ENCODE measurements at places on chromosomes 5 and 9.
A peak's percentile ranks its signal among the peaks of the same experiment; 100 is the strongest.

GRCh38 chr5:76331126-76331525, 72.0 kb upstream of the IQGAP2 start:
- DNase-seq = no peak

GRCh38 chr9:2559192-2560152, 62.1 kb upstream of the VLDLR start:
- DNase-seq = peak; percentile 91

DNA sequence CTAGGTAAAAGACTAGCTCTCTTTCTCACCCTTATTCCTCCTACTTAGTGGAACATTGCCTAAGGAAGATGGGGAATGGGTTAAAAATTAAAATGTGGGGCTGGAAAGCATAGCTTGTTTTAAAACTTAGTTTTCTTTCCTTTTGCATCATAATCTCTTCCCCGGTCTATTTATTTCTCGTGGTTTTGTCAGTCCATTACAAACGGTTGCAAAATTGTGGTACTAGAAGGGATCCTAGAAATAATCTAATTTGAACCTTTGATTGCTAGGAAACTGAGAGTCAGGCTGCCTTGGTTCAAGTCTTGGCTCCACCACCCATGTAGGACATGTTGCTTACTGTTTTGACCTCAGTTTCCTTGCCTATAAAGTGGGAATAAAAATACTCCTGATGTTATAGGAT, 1.3 kb downstream of the IL31RA start:
- no peak for DNase-seq

GRCh38 chr9:115115924-115116323, 2.0 kb downstream of the TNC start:
- DNase-seq = no peak

DNA sequence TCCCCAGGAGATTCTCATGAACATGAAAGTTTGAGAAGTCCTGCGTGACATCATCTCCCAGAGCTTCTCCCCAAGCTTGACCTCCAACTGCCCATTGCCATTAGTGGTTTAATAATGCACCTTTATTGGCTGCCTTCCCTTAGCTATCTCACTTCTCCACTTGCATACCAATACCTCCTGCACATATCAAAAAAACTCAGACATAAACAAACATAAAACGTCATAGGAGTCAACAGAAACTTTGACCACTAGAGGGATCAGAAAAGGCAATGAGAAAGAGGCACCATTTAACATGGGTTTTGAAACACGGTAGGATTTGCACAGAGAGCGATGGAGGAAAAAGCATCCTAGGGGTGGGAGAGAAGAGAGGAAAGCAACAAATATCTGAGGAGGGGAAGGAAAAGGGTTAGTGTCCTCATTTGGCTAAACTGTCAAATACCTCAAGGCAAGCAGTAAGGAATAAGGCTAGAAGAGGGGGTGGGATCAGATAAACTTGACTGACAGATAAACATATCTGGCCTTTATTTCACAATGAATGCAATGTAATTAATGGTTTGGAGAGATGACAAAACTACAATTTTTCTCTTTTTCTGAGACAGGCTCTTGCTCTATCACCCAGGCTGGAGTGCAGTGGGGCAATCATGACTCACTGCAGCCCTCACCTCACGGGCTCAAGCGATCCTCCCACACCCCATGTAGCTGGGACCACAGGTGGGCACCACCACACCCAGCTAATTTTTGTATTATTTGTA, 27.0 kb downstream of the GNAQ start:
- DNase-seq = no peak

DNA sequence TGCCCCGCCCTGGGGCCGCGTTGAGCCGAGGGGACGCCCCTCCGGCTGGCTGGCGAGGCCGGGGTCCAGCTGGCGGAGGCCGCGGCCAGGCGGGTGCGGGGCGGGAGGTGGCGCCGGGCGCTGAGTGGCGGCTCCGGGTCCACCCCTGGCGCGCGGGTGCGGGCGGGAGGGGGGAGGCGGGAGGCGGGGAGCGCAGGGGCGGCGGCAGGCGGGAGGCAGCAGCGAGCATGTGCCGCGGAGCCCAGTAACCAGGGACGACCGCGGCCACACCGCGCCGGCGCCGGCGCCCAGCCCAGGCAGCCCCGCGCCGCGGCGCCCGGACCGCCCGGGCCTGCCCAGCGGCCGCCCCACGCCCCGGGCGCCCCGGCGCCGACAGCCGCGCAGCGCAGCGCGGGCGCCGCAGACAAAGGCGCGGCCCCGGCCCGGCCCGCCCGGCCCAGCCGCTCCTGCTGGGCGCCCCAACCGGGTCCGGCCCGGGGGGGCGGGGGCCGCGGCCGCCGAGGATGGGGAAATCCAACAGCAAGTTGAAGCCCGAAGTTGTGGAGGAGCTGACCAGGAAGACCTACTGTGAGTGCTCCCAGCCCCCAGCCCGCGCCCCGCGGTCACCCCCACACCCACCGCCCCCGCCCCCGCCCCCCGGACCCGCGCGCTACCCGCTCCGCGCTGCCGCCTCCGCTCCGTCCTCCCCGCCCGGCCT, at the start of gene NCS1:
Gene NCS1, plus strand, starts transcription at position 244 of the 697 bp plus-strand sequence. Its CDS starts 260 bp downstream, at position 504.
- peak; percentile 35 for DNase-seq

DNA sequence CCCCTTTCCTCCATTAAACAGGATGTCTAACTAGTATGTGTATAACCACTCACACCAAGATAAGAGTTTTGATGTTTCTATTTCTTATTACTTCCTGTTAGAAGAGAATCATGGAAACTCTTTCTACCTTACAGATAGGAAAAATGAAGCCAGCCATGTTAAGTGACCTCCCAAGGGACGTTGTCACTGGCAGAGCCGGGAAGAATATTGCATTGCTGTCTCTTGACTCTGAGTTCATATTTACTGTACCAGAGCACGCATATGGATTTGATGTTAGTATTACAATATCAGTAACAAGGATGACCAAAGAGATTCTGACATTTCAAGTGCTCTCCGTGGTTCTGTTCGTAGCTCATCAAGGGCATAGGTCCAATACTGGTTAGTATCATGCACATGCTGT, 12.5 kb upstream of the C5orf63 start:
- no peak for DNase-seq

DNA sequence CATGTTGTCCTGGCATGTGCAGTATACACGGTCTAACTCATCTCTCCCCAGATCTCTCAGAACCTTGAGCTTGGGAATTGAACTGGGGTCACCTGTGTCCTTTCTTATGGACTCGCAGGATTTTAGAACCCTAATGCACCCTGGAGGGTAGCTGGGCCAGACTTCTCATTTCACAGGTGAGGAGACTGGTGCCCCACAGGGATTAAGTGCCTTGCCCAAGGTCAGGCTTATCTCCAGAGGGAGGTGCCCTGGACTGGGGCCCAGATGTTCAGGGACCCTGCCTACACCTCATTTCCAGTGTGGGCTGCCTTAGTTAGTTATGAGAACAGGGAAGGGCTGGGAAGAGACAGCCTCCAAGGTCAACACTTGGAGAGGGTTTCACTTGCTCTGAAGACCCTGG, 4.0 kb upstream of the NUP214 start:
- no peak for DNase-seq

DNA sequence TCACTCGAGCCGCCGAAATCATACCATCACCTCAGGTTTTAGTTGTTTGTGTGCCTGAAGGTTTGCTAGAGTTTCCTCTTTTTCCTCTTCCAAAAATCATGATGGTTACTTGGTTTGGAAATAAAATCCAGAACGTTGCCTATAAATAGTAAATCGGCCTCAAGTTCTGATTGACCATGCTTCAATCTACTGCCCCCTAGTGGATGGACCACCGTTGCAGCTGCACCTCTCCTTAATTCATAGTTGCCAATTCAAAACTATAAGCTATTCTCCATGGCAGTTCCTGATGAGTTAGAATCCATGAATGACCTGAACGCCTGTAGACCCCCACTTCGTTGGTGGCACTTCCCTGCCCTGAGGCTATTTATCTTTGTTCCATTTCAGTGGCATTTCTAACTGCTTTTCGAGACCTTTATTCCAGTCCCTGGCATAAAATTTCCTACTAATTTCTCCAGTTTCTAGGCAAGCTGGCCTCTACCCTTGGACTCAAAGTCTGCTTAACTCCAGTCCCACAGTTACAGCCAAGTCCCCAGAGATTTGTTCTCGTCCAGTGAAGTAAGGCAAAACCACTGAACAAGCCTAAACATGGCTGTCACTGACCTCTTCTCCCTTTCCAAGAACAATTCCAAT, 422.6 kb downstream of the EFNA5 start:
- no peak for DNase-seq

DNA sequence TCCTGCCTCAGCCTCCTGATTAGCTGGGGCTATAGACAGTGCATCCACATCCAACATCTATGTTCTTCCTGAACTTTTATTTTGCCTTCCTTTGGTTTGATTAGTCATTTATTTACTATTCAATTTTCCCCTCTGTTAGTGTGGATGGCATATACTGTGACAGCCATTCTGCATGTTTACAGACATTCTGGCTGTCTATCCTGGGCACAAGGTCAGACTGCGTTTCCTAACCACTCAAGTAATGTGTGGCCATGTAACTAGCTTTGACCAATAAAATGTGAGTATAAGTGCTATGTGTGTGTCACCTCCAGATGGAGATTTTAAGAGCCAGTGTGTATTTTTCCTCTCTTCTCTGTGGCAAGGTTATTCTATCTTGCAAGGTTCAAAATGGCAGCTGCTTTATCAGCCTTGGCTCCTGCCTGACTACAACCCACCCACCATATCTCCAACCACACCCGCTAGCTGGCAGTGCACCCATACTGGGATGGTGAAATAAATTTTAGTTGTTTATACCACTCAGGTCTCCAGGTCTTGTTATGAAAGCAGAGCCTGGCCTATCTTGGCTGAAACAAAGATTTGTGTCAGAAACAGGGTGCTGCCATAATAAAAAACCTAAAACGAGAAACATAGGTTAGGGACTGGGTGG, 32.2 kb downstream of the PDE6A start:
- DNase-seq = no peak

DNA sequence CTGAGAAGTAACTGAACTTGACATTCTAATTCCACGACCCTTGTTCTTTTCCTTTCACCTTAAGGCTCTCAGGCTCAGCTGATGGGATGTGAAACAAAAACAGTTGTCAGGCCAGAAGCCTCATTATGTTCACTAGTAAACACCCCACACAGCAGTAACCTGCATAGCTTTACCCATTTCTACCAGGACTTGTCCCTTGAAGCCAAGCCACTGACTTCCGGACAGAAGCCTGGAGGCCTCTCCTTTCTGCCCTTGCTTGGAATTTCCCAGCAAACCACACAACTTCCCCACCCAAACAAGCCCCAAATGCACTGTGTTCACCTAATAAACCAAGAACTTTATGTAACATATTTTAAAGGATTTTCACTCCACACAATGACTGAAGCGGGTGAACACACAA, 19.6 kb downstream of the PRUNE2 start:
- DNase-seq = no peak

- no peak for DNase-seq
Observed at GRCh38 chr9:82206490-82206889, 217.9 kb downstream of the SPATA31D1 start.

DNA sequence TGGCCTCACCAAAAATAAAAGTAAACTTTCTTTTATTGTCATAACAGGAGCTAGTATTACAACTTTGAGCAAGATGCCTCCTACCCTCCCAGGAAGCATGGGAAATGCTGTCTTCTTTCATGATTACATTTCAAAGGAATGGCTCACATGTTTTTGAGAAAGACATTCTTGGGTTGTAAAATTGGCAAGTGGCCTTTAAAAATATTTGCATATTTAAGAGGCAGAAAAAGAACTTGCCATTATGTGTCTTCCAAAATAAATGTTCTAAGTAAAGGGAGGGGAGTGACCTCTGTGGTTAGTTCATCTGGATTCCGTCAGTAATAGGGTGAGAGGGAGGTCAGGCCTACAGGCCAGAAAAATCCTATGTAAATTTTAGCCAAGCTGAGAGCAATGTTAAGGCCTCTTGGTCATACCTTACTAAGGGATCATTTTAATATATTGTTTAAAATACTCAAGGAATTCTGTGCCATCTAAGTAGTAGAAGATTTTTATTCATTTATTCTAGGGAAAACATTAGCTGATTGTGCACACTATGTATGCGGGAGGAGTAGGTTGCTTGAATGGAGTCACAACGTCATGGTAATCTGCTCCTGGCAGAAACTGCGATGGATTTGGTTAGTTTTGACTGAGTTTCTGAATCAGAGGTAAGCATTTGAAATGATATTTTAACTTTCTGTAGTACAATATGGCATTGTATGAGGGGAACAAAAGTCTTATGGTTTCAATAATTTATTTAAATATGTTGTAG, 1485.7 kb upstream of the CDH9 start:
- peak; percentile 92 for DNase-seq
